ENCODE measurements at places on chromosomes 1 and 21.
A peak's percentile ranks its signal among the peaks of the same experiment; 100 is the strongest.

GRCh38 chr1:94117259-94117851 lies 3.6 kb downstream of the ABCA4 start:
- no peak for DNase-seq

DNA sequence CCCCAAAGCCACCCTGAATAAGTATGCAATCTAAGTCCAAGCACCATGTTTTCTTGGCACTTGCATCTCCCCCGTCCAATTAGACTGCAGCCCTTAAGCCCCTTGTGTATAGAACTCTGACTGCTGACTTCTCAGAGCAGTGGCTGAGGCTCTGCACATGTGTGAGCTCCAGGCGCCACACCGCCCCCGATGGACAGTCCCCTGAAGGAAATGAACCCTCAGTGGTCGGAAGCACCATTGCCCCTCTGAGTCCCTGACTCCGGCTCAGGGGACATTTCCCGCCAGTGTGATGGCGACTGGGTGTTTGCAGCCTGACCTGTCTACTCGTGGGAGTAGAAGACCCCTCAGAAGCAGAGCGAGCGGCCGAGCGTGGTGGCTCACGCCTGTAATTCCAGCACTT lies 37.2 kb upstream of the SCCPDH start:
- DNase-seq: no peak

- DNase-seq: no peak
Observed at GRCh38 chr1:207191776-207192175, 87.7 kb downstream of the C4BPA start.

- no peak for DNase-seq
Observed at GRCh38 chr1:41484402-41485241, at the start of gene EDN2. EDN2 (minus strand) TSS chr1:41484683; CDS start chr1:41484601, 82 bp downstream.

DNA sequence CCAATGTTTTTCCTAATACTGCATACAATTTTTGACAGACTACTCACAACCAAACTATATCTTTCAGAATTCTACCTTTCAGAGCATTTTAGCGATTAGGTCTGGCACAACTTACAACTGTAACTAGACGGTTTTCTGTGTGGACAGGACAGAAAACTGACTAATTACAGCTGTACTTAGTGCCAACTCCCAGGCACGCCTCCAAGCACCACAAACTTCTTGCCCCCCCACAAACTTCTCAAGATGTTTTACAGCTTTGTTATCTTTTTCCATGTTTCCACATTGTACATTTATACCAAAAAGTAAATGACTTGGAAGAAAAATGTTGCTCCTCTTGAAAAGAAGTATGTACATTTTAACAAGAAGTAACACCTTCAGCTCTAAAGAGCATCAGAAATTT lies 13.8 kb downstream of the LYST start:
- DNase-seq: no peak

- no peak for DNase-seq
Observed at GRCh38 chr1:29706936-29707335, 470.6 kb downstream of the PTPRU start.

DNA sequence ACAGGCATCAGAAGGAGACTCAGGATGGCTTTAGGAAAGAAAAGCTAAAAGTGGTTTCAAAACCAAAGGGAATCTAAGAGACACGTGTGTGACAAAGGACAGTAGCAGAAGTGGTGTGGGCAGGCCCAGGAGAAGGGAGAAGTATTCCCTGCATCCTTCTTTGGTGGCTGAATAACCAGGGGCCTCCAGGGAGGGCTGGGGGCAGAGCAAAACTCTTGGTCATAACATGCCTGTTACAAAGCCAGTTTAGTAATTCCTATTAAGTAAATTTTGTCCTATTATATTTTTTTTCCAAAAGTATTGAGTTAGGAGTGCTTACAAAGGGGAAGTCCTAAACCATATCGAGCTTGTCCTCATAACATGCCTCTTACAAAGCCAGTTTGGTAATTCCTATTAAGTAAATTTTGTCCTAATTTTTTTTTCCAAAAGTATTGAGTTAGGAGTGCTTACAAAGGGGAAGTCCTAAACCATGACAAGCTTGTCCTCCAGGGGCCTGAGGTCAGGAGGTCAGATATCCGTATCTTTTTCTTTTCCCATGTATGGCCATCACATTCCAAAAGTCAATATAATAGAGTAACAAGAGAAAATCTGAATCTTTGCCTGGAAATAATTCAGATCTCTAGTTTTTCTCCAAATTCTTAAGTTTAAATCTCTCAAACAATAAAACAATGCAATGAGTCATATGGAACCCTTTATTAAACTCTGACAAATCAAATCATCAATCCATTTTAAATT lies 509.2 kb downstream of the LTN1 start:
- DNase-seq: no peak

DNA sequence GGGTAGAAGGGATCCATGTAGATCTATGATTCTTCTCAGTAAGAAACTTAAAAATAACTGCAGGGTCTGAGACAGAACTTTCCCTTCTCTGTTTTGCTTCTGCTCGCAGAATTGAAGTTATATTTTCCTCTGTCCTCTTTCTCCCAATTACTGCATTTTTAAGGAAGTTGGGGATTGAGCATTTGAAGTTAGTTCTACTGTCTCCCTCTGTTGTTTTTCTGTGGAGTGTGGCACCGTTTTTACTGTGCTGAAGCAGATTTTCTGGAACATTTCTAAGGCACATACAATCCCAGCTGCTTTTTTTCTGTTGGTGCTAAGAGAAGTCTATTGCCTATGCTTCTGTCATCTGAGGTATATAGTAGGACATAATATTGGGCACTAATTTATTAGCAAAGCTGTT lies 43.3 kb downstream of the RASAL2 start:
- DNase-seq: no peak

- DNase-seq: no peak
Observed at GRCh38 chr1:212518188-212519054, 85.7 kb downstream of the NENF start.

GRCh38 chr1:54391450-54392209 lies 14.6 kb downstream of the SSBP3 start:
- no peak for DNase-seq

DNA sequence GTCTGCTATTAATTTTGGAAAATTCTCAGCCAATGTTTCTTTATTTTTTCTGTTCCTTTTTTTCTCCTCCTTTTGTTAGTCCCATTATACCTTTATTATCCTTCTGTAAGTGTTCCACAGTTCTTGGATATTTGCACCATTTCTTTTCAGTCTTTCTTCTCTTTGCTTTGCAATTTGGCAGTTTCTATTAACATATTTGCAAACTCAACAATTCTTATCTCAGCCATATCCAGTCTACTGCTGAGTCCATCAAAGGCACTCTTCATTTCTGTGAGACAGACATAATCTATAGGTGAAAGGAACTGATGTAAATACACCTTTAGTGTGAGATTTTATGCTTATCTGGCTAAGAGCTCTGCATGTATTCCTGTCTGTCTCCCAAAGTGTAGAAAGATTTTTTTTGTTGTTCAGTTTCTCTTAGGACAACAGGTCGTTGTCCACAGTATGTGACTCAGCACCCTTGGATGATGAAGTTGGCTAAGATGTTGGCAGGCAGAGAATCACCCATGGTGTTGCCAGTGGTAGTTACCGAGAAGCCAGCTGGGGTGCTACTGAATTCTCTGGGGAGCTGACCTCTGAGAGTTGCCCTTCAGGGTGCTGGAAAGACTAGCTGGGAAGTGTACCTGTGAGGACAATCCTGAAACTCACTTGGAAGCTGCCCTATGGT lies 38.4 kb downstream of the LEPR start:
- DNase-seq: no peak

GRCh38 chr1:82465024-82465423 lies 664.3 kb downstream of the ADGRL2 start:
- no peak for DNase-seq

DNA sequence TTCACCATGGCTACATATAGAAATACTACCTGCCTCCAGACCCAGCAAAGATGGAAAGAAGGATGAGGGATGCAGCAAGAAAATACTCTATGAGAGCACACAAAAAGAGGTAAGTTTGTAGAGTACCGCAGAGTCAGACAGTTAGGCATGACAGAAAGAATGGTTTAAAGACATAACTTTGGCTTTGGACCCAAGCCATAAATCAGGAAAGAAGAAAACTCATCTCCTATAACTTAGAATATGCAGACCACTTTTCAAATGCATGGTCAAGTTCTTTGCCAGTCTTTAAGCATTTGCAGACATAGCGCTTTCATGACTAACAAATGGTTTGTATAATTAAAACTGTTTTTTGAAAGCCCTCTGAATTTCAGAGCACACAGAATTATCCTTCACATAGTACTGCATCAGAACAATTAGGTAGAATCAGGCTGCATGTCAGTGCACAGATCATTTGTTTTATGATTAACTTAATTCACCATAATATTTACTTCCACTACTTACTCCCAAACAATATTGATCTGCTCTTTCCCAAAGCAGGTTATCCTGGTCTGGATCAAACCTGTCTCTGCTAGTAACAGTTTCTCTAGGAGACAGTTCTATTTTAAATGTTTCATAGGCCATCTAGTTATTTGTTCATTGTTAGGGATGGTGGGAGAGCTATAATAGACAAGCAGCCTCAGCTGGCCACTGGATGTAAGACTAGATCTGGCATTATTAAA lies 280.7 kb upstream of the NR5A2 start:
- DNase-seq: no peak

GRCh38 chr1:67635055-67635809 lies 49.8 kb upstream of the GADD45A start:
- no peak for DNase-seq

DNA sequence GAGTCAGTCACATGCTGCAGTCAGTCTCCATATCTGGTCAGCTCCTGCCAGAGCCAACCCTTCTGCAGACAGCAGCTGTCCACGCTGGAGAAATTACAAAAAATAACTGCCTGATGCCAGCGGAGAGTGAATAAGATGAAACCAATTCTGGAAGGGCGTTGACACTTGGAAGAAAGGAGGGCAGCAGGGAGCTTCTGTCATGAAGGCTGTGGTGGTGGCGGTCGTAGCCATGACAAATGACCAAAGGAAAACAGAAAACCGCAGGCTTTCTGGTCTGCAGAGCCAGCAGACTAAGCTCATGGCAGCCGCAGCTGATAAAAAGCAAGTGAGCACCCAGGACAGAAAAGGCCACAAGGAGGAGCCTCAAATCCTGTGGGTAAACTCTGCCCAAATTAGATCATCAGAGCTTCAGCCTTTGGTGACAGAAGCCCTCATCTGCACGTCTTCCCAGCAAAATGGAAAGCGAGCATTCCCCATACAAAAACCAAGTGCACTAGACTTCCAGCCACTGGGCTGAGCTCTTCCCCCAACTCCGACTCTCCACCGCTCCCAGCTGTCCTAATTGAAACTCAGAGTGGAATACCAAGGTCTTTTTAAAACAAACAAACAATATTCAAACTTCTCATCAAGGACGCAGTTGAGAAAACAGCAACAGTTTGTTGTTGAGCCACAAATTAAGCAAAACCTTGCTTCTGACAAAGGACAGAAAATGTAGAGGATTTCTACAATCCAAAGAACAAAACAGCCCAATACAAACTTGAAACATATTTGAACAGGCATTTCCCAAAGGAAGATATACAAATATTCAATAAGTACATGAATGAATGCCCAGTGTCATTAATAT lies 28.7 kb downstream of the RSPH1 start:
- DNase-seq: no peak

DNA sequence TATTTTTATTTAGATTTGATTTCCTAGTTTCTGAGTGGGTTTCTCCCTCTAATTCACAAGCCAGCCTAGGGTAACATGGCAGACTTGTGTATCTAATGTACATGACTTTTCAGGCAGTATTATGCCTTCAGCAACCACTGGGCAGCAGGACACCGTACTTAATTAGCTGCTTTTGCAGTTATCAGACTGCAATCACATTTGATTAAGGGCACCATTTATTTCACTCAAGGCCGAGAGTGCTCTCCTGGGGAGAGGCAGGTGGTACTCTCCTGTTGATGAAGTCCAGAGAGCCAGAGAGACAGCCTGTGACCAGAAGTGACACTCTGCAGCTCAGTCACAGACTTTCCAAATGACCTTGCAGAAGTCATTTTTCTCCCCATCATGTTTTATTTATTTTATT lies 18.7 kb downstream of the CYYR1 start:
- DNase-seq: no peak

DNA sequence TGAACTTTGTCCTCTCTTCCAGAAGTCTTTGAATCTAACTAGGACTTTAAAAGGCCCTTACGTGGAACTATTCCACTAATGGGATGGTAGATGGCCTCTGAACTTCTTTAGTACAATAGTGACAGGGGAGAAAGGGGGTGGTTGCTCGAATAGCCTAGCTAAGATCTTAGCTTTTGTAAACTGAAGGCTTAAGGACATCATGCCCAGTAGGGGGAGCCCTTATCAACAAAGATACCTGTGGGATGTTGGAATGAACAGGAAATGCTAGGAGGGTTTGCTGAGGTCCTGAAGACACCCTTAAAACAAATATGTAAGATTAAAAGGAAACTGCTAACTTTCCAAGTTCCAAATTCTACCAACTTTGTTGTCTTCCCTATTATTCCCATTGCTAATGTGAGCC lies 33.2 kb downstream of the NHLH2 start:
- DNase-seq: peak; percentile 7

GRCh38 chr1:182649041-182649440 lies 35.3 kb downstream of the RGS8 start:
- no peak for DNase-seq

- DNase-seq: no peak
Observed at GRCh38 chr1:7760245-7760644, 10.9 kb upstream of the VAMP3 start.

DNA sequence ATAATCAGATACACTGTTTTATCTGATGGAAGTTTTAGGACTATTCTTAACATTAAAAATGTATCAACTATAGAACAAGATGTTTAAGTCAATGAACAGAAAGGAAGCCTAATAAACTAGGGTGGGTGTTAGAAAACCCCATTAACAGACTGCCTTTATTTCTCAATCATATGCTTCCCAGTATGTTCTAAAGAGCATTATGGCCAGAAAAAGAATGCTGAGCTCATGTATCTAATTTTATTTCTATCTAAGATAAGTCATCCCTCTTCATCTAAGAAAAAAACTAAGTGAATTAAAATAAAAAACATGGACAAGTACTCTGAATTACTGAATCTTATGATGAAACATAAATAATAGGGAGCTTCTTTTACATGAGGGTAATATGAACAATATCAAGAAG lies 86.5 kb upstream of the TTC39A start:
- DNase-seq: no peak

DNA sequence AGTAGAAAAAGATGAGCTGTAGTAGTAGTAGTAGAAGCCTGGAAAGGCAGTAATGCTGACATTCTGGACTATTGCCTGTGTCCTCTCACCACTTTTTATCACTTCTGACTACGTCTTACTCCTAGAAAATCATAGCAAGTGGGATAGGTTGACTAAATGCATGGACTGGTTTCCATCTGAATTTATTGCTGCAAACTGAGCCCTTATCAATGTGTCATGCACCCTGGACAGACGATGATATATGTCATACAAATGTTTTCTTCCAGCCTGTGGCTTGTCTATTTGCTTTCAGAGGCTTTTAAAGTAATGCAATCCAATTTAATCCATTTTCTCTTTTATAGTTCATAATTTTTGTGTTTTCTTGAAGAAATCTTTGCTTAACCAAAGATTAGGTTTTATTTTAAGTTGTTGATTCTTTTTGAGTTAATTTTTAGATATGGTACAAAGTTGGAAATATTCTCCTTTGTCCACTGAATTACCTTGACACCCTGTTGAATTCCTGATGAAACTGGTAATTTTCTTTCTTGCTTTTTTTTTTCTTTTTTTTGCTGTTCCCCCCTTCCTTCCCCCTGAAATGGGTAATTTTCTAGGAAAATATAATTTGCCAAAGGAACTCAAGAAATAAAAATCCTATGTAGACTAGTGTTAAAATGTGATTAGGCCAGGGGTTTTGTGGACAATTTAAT lies 47.1 kb downstream of the PHACTR4 start:
- no peak for DNase-seq
